ENCODE measurements at places on chromosomes 13 and 19.

GRCh38 chr13:42283574-42283973 lies 11.6 kb downstream of the AKAP11 start:
- no peak for DNase-seq

DNA sequence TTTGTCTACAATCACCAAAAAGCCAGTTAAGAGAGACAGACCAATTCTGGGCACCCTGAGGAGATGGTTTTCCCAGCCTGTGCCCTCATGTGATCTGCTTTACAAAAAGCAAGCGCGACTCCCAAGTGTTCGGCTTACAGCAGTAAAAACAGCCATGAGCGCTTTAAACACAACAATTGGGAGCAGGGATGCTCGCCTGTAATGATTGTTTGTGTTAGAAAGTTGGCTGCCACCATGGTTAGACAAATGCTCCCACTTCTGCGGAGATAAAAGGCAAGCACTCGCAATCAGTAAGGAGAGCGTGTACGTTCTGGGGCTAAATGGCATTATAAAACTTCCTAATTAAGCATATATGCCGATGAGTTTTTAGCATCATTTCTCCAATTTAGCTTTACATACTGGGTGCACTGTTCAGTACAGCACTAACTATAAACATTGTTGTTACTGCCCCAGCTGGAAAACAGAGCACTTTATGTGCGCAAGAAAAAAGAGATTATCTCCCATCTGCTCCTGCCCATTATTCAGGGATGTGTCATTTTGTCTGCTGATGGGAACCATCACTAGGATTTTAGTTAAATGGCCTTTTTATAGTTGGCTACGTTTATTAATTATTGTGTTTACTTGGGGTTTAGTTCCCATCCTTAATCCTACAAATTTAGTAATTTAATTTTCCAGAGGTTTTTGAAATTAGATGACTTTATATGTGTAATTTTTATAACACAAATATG lies 309.3 kb upstream of the MAB21L1 start:
- no peak for DNase-seq

GRCh38 chr19:48806518-48806817 lies 4.4 kb downstream of the BCAT2 start:
- DNase-seq: no peak

GRCh38 chr13:80386002-80386401 lies 45.1 kb upstream of the SPRY2 start:
- no peak for DNase-seq

DNA sequence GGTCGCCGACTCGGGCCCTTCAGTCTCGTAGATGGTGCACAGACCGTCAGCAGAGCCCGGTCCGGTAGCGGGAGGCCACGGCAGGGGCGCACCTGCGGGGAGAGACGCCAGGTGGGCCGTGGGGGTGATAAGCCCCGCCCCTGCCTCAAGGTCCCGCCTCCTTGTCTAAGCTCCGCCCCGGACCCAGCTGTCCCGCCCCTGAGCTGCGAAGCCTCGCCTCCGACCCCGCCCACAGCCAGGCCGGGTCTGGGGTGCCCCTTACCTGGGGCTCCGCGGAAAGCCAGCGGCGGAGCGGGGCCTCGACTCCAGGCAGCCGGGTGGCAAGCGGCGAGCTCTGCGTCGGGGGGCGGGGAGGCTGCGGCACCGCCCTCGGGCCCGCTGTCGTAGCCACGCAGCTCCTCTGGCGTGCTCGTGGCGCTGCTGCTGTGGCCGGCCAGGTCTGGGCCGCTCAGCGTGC lies 4.7 kb downstream of the PRR36 start:
- DNase-seq: peak; percentile 61

DNA sequence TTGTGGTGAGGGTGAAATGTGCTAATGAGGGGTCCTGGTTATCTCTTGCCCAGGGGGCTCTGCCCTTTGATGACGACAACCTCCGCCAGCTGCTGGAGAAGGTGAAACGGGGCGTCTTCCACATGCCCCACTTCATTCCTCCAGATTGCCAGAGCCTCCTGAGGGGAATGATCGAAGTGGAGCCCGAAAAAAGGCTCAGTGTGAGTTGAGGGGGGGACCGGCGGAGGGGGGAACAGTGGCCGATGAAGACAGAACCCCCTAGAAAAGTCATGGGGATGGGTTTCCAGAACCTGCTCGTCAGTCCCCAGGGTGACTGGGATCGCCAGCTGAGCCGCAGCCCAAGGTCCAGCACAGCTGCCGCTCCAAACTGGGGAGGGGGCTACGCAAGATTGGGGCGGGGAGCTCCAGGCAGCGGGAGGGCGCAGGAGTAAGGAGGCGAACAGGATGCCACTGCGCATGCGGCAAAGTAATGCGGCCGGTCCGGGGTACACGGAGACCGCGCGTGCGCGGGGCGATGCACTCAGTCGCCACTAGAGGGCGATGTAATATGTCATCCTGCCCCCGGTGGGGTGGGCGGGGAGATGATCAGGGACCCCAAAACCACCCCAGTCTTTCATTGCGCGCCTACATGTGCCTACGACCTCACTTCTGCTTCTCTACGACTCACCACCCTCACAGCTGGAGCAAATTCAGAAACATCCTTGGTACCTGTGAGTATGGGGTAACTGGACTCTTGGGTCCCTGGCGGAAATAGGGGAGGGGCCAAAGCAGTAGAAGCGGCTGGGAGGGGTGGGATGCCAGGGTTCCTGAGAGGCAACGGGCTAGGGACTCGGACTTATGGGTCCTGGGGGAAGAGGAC lies 17.9 kb downstream of the BRSK1 start:
- peak; percentile 78 for DNase-seq

DNA sequence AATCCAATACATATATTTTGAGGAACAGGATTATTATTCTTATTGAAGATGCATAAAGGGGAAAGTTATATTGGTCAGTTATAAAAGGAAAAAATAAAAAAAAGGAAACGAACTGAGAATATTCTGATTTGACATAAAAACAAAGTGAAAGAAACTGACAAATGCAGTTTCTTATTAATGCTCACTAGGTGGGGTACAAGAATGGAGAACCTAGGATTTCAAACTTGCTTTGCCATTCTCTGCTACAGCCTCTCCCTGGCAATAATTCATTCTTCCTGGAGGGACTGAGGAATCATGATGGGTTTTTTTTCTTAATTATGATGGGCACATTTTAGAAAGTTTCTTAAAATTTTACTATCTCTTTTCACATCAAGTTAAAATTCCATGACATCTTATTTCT lies 154.9 kb downstream of the PCDH9 start:
- DNase-seq: no peak

DNA sequence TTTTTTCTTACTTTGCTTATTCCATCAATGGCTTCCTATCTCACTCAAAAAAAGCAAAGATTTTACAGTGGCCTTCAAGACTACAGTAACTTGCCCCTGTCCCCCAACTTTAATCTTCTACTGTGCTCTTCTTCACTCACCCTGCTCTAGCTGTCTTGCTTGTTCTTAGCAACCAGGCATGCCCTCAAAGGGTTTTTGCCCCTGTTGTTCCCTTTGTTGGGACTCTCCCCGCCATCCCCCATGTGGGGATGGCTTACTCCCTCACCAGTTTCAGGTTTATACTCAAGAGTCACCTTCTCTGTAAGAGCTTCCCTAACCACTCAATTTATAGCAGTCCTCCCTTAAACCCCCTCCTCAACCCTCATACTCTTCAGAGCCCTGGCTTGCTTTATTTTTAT lies 5.4 kb downstream of the MTMR6 start:
- DNase-seq: no peak

GRCh38 chr19:47146920-47147319 lies 16.3 kb downstream of the SAE1 start:
- no peak for DNase-seq

GRCh38 chr13:98478189-98479129 lies 98.4 kb downstream of the STK24 start:
- DNase-seq: peak; percentile 68

GRCh38 chr13:23384111-23384510 lies 49.4 kb downstream of the SACS start:
- DNase-seq: peak; percentile 22

DNA sequence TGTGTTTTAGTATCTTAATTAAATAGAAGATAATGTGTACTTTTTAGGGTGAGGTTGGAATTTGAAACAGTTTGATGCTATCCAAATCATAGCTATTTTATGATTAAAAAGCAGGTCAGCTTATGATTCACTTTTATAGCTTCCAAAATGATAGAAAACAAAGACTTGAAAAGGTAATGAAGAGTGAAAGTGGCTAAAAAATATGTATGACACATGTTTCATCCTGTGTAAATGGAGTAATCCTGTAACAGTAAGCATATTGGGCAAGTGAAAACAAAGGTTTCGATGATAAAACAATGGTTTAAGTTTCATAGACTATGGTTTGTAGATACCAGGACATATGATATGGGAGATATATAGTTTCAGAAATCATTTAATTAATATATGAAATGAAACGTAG lies 456.2 kb downstream of the PCDH20 start:
- DNase-seq: no peak

GRCh38 chr13:48311223-48311622 lies 7.7 kb downstream of the RB1 start:
- no peak for DNase-seq

- DNase-seq: no peak
These were observed 11.6 kb upstream of the NAA16 start for GRCh38 chr13:41299316-41300094.

DNA sequence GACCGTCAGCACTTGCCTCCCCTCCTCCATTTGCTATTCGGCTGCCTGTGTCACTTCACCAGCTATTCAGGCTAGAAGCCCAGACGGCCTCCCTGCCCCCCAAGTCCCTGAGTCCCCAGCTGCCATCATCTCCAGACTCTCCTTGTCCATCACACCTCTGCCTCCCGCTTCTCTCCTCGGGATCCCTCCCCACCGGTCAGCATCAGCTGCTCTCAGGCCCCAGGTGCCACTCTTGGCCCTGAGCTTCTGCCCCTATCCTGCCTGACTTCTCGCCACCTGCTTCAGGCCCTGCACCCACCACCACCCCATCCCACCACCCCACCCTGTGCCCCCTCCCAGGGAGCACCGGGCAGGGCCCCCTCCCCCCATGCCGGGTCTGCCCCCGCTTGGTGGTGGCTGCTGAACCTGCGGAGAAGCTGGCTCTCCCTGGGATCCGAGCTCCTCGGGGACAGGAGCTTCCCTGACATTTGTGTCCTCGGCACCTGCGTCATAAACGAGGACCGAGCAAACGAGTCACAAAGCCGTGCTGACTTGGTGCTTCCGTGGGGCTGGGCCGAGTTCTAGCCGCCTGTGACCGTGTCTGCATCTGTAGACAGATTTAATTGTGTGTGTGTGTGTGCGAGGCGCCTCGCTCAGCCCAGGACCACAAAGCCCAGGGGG lies 70.3 kb upstream of the MCF2L start:
- DNase-seq: no peak

DNA sequence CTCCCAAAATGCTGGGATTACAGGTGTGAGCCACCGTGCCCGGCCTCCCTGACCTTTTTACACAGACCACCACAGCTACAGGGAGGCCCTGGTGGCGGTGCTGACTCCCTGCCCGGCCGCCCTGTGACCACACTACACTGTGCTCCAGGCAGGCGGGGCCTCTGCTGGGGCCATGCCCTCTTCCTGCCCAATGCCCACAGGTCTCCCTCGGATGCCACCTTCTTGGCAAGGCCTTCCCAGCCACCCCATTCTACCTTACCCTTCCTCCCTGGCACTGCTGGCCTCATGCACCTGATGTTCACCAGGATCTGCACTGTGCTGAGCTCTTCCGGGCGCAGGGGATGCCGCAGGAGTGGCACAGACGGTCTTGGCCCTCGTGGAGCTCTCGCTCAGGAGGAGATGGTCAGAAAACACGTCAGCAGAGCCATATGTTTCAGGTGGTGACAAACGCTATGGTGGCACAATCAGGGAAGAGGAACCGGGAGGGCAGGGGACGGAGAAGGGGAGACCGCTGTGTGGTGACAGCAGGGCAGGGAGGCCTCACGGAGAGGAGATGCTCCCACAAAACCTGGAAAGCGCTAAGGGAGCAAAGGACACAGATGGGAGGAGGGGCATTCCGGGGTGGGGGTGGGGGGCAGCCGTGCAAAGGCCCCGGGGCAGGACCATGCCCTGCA lies 4.1 kb downstream of the PIP5K1C start:
- DNase-seq: no peak

DNA sequence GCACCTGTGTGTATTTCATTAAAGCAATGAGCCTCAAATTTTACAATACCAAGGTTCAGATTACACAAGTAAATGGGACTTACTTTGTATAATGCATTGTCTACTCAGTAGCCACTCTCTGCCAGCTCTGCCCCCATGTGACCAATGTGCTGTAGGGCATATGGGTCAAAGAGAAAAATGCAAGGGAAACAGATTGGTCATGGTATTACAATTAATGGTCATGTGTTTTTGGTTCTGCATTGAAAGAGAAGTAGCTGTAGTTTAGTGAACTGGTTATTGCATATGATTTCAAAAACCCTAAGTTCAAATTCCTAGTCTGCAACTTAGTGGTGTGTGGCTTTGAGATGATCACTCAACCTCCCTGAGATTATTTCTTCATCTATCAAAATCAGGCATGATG lies 545.4 kb downstream of the SUCLA2 start:
- DNase-seq: no peak

GRCh38 chr13:50797091-50797490 lies 46.4 kb downstream of the DLEU7 start:
- no peak for DNase-seq
